ENCODE measurements at places on chromosomes 16 and 17.

- DNase-seq: no peak
These were observed 41.1 kb downstream of the MEOX1 start for GRCh38 chr17:43620581-43620980.

- DNase-seq: no peak
These were observed 16.5 kb upstream of the NSMCE1 start for GRCh38 chr16:27284865-27285675.

GRCh38 chr17:74599023-74599399, 6.9 kb upstream of the CD300LD start:
- DNase-seq: no peak

- no peak for DNase-seq
These were observed 1.9 kb downstream of the CIITA start for GRCh38 chr16:10878644-10879501.

DNA sequence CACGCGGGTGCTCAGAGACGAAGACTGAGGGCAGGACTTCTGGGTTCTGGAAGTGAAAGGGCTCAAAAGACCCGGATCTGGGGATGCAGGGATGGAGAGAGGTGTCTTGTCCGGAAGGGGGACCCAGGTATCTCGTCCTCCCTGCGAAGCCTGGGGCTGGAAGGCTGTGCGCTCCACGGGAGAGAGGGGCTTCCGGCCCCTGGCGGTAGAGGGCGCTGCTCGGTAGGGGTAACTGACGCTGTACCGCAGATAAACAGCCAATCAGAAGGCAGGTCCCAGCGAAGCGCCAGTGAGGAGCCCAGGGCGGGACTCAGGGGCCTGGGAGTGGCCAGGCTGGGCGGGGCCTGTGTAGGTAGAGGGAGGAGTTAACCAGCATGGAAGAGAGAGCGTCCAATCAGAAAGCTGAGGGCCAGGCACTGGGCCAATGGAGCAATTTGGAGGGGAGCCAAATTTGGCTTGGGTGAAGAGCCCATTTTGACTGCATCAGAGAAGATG, 804 bp downstream of the TGFB1I1 start:
- DNase-seq: no peak

DNA sequence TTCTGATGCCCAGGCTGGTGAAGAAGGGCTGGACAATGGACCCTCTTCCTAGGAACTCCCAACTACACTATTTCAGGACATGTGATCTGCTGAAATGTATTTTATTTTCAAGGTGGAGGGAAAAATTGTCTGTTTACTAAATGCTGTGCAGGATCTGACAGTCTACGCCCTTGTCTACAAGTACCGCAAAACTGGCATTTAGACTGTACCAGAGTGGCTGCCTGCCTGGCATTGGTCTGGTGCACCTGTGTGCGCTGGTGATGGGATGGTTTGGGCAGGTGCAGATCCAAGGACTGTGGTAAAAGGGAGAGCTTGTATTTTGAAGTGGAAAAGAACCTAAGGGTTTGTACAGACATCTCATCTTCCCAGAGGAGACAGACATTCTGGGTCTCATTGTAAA, 79.7 kb downstream of the AIPL1 start:
- DNase-seq: no peak

DNA sequence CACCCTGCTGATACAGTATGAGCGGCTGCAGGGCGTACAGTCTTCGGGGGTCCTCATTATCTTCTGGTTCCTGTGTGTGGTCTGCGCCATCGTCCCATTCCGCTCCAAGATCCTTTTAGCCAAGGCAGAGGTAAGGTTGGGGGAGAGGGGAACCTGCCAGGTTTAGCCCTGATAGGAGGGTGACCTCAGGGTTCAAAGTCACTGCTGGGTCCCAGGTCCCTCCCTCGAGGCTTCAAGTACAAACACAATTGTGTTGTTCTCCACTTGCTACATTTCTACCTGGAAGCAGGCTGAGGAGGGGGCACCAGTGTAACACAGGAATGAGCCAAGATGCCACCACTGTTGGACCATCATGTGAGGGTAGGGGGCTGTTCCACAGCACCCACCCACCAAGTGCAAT, 22.4 kb downstream of the ABCC3 start:
- DNase-seq: no peak

GRCh38 chr17:238964-239259, 57.5 kb upstream of the DOC2B start:
- no peak for DNase-seq

Measured in activated T-cell treated with anti-CD3 and anti-CD28 coated beads for 4 hours (primary cell).